ENCODE measurements at places on chromosomes 13 and 19. TPM values are rescaled to one million over a fixed set of nuclear protein-coding genes. Genes with fewer than 3 reads are reported as not detected.

GRIK5 gene
- 1.3 TPM for total RNA-seq

ZNF528 gene
- total RNA-seq: 30.0 TPM

GRCh38 chr13:99439850-99440604 is 61.2 kb upstream of the TM9SF2 start:
- no peak overlapping the region for H3K4me3 ChIP-seq
- peaks cover 15% of the 10 kb centered on the region for H3K27me3 ChIP-seq
- H3K4me1 ChIP-seq: peaks cover 5% of the 10 kb centered on the region
- DNase-seq: no peak
- no peaks in the 10 kb centered on the region for H3K36me3 ChIP-seq
- H3K27ac ChIP-seq: no peak overlapping the region

GRCh38 chr13:29021311-29021710 is 201.2 kb downstream of the MTUS2 start:
- no peak overlapping the region for H3K4me3 ChIP-seq
- no peak overlapping the region for H3K27ac ChIP-seq
- no peaks in the 10 kb centered on the region for H3K27me3 ChIP-seq
- H3K36me3 ChIP-seq: no peaks in the 10 kb centered on the region
- no peaks in the 10 kb centered on the region for H3K4me1 ChIP-seq

DNA sequence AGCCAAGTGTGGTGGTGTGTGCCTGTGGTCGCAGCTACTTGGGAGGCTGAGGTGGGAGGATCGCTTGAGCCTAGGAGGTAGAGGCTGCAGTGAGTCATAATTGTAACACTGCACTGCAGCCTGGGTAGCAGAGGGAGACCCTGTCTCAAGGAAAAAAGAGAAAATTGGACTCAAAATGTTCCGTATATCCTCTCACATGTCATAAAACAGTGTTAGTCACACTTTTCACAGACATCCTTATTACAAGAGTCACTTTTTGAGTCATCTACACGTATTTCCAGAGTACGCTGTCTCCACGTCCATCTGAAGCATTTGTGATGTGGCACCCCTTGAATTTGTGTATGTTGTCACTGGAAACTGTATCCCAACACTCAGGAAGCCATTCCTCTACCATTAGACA is 133.0 kb downstream of the SIPA1L3 start:
- peaks cover 23% of the 10 kb centered on the region for H3K4me1 ChIP-seq
- no peaks in the 10 kb centered on the region for H3K36me3 ChIP-seq
- no peaks in the 10 kb centered on the region for H3K27me3 ChIP-seq
- no peak overlapping the region for H3K27ac ChIP-seq
- no peak for DNase-seq
- H3K4me3 ChIP-seq: no peak overlapping the region

DNA sequence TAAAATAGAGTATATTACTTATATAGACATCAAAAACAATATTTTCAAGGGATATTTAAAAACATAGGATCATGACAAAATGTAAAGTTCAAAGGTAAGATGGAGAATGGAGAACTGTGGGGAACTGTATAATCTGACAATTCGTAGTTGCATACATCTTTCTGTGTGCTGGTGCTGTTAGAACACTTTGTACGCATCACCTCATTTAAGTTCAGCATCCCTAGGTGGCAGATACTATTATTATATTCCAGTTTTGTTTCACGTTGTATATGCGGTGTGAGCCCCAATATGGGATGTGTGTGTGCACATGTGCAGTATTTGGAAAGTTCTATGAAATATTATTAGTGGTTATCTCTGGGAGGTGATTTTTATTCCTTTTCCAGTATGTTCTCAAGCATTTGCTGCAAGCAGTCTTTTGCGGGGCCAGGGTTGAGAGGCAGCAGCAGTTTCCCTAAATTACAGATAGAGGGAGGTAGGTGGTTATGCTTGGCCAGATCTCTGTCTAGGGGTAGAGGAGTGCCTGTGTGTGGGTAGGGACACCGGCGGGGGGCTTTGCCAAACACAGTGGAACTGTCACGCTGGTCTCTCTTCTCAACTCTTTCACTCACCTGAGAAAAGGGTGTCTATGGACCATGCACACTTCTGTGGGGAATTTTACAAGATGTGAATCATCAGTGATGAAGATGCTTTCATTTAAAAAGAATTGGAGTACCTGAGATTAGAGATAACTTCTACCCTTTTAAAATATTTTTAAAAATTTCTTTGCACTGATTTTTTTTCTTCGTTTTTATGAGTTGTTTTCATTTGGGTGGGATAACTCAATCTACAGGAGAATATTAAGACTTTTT is 55.6 kb upstream of the ALOX5AP start:
- no peak overlapping the region for H3K27ac ChIP-seq
- H3K36me3 ChIP-seq: no peaks in the 10 kb centered on the region
- H3K4me1 ChIP-seq: peaks cover 4% of the 10 kb centered on the region
- DNase-seq: peak; percentile 48

Data from muscle of leg (tissue), 16 donors.